Activated CD4-positive, alpha-beta T cell treated with anti-CD3 and anti-CD28 coated beads, Interleukin-2, Interleukin-6, amounts not matched to agents 100 ng/mL and 50 ng/mL, durations not matched to agents 16 hours and 8 hours (primary cell): ENCODE measurements at places on chromosomes 3 and 15.
A peak's percentile ranks its signal among the peaks of the same experiment; 100 is the strongest.

- no peak for DNase-seq
Measured at GRCh38 chr3:775178-775880, 317.5 kb upstream of the CNTN6 start.

- no peak for DNase-seq
Measured at GRCh38 chr3:170387950-170388349, 30.4 kb downstream of the SKIL start.

- DNase-seq, result no peak
Measured at GRCh38 chr3:124969963-124970722, 35.6 kb upstream of the MUC13 start.

GRCh38 chr15:38068626-38069391 lies 134.4 kb downstream of the TMCO5A start:
- DNase-seq, result peak; percentile 83

- DNase-seq, result no peak
Measured at GRCh38 chr3:187926620-187927019, 181.4 kb upstream of the BCL6 start.

GRCh38 chr3:124504332-124505059 lies 225.8 kb upstream of the UMPS start:
- DNase-seq, result no peak

GRCh38 chr3:13452490-13453335 lies 27.4 kb upstream of the HDAC11 start:
- peak; percentile 62 for DNase-seq

DNA sequence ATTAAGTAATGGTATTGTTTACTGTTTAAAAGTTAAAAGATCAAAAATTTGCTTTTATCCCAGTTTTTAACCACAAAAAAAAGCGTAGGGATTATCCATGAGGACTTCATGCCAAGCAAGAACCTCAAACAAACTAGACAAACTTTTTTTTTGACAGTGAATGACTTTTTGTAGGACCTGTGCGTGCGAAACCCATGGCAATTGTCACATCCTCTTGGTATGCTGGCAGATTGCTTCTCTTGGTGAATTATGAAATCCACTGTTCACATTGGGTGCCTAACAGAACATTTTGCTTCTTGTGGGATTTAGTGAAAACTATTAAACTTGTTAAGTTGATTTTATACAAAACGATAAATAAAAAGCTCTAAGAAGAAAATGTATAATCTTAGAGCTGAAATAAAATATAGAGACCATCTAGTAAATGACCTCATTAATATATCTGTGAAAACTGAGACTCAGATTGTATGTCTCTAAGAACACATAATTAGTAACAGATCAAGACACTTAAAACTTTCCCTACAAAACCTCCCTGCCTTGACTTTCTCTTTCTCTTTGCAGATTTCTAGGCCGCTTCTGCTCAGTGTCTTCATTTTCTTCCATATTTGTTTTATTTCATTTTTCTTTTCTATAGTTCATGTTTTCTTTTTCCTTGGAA lies 87.3 kb upstream of the CGNL1 start:
- no peak for DNase-seq

GRCh38 chr15:25733036-25733855 lies 129.9 kb downstream of the ATP10A start:
- no peak for DNase-seq

GRCh38 chr15:39230205-39230907 lies 350.5 kb upstream of the THBS1 start:
- DNase-seq, result no peak

- no peak for DNase-seq
Measured at GRCh38 chr3:186638259-186638658, 1.9 kb upstream of the FETUB start.

DNA sequence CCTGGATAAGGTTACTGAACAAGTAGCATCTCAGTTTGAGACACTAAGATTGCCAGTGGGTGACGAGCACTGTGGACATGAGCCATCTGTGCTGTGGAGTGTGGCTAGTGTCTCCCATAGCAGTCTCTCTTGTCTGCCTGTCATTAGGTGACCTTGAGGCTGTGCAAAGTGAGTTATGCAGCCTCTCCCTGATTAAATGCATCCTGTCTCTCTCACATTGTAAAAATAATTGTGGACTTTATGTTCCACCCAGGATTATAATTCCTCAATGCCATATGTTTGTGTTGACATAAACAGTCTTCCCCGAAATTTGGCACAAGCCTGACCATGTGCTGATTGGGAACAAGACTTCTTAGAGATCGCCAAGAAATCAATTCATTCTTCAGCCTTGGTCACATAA lies 168.9 kb downstream of the MYRIP start:
- DNase-seq, result no peak

DNA sequence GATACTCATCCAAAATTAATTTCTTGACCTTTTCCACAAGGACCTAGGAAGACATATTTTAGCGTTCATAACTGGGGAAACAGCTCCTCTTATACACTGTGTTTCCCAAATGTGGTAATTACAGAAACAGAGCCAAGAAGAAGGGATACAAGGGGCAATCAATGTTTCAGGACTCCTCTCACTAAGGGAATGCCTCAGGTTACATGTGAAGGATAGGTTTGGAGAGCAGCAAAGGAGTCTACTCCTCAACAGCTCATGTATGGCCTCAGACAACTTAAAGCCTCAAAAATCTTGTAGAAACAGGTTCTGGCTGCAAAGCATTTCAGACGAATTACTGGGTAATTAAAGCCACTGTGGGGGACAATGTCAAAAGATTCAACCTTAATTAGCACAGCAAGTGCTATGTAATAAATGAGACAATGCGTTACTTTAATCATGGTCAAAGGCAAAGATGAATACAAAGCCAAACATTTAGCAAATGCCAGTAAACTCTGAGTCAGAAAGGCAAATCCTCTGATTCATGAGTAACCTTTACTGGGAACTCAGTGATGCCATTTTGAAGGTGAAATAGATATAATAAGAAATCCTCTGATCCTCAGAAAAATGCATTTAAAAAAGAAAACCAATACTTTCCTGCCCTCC lies 1111.2 kb downstream of the TUSC7 start:
- no peak for DNase-seq

GRCh38 chr3:30596152-30596551 lies 10.2 kb upstream of the TGFBR2 start:
- DNase-seq, result no peak

DNA sequence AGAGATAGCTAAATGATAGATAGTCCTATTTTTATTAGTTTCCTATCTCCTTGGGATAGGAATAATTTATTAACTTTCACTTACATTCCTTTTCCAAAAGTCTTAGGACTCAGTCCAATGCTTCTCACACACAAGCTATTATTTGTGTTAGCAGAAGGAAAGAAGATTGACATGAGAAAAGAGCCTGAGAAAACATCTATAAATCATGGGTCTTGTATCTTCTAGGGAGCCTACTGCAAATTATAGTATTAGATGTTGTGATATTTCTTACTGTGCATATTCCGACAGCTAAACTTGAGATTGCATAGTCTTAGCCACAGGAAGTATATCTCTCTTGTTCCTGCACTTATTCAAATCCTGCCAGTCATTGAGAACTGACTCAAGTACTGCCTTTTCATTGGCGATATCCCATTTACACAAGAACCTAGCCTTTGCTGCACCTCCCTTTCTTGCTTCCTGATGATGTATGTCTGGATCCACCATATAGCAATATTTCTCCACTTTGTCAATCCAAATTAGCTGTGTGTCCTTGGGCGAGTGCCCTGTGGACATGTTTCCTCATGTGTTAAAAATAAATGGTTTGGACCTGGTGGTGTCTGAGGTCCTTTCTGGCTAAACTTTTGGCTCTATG lies 245.1 kb upstream of the LMCD1 start:
- DNase-seq, result no peak

DNA sequence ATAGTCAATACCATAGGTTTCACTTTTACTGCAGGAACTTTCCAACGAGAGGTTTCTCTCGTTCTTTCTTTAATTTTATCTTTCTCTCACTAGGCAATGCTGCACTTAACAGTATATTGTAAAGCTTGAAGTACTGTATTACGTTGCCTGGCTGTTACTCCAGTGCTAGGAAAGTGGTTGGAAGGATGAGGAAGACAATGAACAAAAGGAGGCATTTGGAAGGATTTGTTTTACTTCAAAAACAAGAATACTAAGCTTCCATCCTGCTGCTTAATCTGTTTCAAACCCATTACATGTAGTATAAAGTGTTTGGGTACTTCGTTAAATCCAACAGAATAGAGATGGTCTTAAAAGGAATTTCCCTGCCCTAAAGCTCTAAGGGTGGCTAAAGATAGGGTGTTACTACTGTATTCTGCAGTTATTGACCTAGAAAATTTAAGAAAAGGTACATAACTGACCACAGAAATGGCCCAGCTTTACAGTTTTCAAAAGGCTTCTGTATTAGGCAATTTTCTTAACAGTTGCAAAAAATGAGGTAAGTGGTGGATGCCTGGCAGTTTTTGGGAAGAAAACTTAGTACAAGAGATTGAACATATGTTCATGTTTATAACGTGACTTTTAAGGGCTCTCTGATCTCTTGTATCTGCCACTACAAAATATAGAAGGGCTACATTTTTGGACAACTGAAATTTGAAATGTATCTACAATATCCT lies 785 bp upstream of the IFT57 start:
- no peak for DNase-seq

DNA sequence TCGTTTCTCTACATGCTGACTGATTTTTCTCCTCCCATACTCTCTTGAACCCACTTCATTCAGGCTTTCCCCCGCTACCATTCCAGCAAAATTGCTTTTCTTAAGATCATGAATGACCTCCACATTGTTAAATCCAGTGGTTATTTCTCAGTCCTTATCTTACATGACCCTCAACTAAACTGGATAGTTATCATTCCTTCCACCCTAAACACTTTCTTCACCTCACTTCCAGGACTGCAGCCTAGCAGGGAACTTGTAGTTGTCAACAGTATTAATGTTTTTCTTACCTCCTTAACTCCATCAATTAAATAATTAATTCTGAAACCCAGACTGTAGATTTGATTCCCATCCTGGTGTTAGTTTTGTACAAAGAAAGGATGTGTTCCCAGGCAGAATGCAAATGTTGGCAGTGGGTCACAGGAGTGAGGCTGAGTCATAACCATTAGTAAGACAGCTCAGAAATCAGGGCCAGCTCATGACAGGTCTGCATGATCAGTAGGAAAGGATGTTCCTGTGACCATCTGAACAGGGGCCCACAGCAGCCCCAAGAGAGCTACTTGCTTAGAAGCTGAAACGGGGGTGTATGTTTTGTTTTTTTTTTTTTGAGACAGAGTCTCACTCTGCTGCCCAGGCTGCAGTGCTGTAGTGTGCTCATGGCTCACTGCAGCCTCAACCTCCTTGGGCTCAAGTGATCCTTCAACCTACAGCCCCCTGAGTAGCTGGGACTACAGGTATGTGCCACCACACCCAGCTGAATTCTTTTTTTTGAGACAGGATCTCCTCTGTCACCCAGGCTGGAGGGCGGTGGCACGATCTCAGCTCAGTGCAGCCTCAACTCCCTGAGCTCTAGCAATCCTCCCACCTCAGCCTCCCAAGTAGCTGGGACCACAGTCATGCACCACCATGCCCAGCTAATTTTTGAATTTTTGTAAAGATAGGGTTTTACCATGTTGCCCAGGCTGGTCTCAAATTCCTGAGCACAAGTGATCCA lies 9.1 kb downstream of the BCL2L10 start:
- DNase-seq, result peak; percentile 48

- no peak for DNase-seq
Measured at GRCh38 chr3:71718072-71718471, 7.1 kb downstream of the EIF4E3 start.

GRCh38 chr3:64238971-64239667 lies 13.9 kb upstream of the PRICKLE2 start:
- no peak for DNase-seq

DNA sequence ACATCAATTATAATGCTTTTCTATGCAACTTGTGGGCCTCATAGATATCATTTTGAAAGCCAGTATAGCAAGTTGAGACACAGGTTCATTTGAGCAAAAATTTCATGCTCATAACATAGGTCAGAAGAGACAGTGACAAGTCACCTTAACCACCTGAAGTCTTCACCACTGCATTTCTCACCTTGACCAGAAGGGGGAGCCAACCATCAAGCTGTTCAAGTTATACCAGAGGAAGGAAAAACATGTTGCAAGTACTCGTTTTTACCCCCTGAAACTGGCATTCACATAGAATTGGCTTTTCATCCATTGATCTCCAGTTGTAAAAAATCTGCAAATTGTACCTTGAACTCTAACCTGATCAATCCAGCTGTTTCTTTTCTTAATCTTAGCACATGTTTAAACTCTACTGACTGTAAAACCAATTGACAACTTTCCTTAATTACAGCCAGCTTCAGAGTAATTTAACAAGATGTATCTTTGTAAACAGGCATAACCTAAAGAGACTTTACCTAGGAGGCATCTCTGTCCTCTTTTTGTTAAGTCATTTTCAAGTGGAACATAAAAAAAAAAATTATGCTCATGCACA lies 1.4 kb downstream of the LMOD3 start:
- DNase-seq, result peak; percentile 91

DNA sequence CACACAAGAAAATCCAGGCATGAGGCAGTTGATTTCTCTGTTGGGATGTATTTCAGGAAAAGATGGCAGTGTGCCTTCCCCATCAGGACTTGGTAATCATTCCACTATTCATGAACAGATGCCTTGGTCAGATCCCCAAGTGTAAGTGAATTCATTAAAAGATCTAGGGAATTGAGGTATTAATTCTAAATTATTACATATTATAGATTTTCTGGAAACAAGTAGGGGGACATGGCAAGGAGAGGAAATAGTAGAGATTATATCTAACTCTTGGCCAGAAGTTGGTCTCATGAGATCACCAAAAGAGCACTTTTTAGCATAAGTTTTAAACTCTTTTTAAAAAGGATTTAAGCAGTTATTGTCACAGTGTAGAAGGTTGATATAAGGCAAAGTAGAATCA lies 74.4 kb upstream of the MDFIC2 start:
- no peak for DNase-seq

DNA sequence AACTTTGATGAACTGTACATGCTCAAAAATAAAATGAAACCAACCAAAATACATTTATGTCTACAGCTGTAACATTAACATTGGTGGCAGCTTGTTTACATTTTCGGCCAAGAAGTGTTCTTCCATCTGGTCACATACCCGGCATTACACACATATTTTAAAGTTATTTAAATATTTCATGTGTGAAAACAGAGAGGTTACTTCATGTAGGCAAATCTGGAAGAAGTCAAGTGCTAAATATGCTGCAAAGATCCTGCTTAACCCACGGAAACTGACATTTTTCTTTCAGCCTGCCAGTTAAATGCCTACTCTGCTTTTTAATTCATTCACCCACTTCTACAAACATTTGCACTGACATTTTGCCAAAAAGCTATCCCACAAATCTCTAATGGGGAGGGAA lies 69.7 kb downstream of the MB21D2 start:
- DNase-seq, result no peak

DNA sequence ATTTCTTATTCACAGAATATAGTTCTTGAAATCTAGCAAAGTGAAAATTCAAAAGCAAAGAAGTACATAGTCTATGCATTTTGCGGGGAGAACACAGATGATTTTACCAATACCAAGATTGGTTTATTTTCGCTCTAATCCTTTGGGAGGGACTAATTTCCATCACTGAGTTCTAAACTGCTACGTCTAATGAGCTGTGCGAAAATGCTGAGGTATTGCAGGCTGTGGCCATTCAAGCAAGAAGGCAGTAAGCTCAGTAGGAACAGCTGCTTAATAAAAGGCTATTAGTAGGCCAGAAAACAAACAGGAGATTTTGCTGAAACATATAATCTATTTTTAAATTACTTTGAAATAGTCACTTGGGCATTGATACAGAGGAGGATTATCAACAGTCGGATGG lies 379.0 kb downstream of the CNTN4 start:
- no peak for DNase-seq
